ENCODE measurements at places on chromosomes 3 and 15.

- no peak for DNase-seq
- peaks cover under 1% of the 10 kb centered on the region for H3K4me1 ChIP-seq
- no peak overlapping the region for H3K4me3 ChIP-seq
- H3K27ac ChIP-seq, result no peak overlapping the region
Observed at GRCh38 chr3:61649381-61650170, 88.2 kb downstream of the PTPRG start.

GRCh38 chr3:62011666-62012065, 361.7 kb downstream of the FEZF2 start:
- no peak overlapping the region for H3K27ac ChIP-seq
- H3K36me3 ChIP-seq, result no peaks in the 10 kb centered on the region
- H3K27me3 ChIP-seq, result no peaks in the 10 kb centered on the region
- DNase-seq, result no peak

- H3K4me3 ChIP-seq, result no peak overlapping the region
- H3K27me3 ChIP-seq, result no peaks in the 10 kb centered on the region
- H3K4me1 ChIP-seq, result no peaks in the 10 kb centered on the region
- no peaks in the 10 kb centered on the region for H3K36me3 ChIP-seq
Observed at GRCh38 chr3:100076731-100077529, 37.4 kb downstream of the FILIP1L start.

- H3K4me1 ChIP-seq, result no peaks in the 10 kb centered on the region
- H3K27ac ChIP-seq, result no peak overlapping the region
- no peak overlapping the region for H3K4me3 ChIP-seq
- H3K27me3 ChIP-seq, result peaks cover 5% of the 10 kb centered on the region
Observed at GRCh38 chr15:69579950-69580618, 127.5 kb downstream of the RPLP1 start.

- no peak for DNase-seq
- no peaks in the 10 kb centered on the region for H3K36me3 ChIP-seq
- H3K4me3 ChIP-seq, result no peak overlapping the region
- no peaks in the 10 kb centered on the region for H3K4me1 ChIP-seq
Observed at GRCh38 chr3:157487339-157487738, 15.9 kb downstream of the VEPH1 start.

DNA sequence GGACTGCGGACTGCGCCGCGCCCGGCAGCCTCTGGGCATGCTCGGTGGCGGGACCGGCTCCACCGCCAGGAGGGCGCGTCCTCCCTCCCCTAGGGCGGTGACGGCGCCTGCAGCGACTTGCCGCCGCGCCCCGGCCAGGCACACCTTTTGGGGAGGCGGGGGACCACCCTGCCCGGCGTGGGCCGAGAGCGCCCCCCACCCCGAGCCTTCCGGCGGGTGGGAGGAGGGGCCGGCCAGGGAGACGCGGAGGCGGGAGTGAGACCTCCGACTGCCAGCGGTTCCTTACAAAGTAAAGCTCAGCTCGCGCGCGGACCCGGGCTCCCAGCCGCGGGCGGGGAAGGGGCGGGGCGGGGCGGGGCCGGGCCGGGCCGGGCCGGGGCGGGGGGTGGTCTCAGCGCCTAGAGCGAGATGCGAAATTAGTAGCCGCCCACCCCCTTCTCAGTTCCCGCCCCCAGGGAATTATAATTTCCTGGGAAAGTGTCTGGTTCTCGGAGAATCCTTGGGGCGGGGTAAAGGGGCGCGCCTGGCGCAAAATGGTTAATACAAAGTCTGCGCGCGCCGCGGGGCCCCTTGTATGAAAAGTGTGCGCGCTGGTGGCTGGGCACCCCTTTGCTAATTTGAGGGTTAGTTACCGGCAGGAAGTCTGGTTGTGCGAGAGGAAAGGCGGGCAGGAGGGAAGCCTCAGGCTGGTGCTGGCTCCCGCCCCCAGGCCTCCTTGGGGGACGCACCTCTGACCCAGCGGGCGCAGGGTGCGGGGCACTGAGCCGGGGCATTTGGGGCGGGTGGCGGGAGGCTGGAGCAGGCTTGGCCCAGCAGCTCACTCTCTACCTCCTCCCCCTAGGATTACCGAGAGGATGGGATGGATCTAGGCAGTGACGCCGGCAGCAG, 224.8 kb upstream of the IL12A start:
- H3K4me1 ChIP-seq, result peaks cover 46% of the 10 kb centered on the region
- H3K4me3 ChIP-seq, result peak overlapping the region; percentile 68
- no peaks in the 10 kb centered on the region for H3K36me3 ChIP-seq

Data from HCT116 (cell line).